ENCODE measurements at places on chromosomes 12 and 14.

DNA sequence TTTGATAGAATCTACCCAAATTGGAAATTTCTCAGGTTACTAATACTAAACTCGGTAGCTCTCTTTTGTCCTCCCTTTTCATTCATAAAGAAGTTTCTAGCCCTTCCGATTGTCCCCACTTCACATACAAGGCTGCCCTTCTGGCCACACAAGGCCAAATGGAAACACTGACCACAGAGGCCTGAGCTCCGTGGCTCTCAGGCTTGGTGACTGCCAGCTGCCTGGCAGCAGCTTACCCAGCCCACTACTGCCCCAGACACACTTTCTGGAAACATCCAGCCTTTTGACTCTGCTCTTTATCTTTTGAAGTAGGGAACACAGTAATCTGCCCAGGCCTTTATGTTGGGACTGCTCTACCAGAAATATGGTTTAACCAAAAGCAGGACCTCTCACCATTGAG lies 167.2 kb downstream of the GCH1 start:
- DNase-seq, result no peak

DNA sequence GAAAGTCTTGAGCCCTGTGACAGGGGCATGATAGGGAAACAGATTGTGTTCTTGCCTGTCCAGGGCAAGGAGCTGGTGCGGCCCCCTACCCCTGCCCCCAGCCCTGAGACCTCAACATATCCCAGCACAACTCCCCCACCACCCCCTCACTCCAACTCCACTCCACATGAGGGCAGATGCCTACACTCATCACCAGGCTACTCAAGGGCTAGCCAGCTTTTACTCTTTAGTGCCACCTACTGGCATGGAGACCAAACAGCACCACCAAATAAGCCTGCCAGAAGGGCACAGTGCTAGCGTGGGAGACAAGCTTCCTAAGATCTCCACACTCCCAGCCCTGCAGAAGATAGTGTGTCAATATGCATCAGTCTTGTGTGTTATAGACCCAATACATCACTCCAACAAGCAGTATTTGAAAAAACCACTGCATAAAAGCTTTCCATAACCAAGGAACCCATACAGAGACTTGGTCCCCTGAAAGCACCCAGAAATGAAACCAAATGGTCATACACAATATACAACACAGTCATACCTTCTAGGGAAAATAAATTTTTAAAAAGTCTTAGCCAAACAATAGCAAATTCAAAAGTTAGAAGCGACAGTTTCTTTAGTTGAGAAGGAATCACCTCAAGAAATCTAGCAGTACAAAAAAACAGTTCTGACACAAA lies 154.4 kb downstream of the KCNK10 start:
- no peak for DNase-seq

GRCh38 chr12:23756416-23756815 lies 193.1 kb downstream of the SOX5 start:
- DNase-seq, result no peak

DNA sequence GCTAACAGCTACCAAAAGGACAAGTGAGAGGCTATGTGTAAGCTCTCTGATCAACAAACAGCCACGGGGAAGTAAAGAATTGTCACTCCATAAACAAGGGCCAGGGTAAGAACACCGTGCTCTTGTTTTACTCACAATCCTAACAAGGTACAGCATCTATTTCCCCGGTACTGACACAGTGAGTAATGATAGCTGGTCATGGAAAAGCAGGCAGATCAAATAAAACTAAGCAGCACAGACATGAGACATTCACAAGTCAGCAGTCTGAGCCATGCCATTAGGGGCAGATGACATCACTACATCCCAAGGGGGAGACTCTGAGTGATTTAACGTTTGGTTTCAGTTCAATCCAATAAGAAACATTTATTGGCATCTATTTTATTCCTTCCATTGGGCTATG lies 54.4 kb downstream of the ARL6IP4 start:
- DNase-seq, result no peak

Data from ecto neural progenitor cell (in vitro differentiated cells).